ENCODE measurements at places on chromosomes 4 and X.

- peak; percentile 51 for DNase-seq
These were observed 98.4 kb downstream of the ZNF827 start for GRCh38 chr4:145840162-145840768.

GRCh38 chr4:80201252-80202151 lies 4.2 kb downstream of the PRDM8 start:
- no peak for DNase-seq

DNA sequence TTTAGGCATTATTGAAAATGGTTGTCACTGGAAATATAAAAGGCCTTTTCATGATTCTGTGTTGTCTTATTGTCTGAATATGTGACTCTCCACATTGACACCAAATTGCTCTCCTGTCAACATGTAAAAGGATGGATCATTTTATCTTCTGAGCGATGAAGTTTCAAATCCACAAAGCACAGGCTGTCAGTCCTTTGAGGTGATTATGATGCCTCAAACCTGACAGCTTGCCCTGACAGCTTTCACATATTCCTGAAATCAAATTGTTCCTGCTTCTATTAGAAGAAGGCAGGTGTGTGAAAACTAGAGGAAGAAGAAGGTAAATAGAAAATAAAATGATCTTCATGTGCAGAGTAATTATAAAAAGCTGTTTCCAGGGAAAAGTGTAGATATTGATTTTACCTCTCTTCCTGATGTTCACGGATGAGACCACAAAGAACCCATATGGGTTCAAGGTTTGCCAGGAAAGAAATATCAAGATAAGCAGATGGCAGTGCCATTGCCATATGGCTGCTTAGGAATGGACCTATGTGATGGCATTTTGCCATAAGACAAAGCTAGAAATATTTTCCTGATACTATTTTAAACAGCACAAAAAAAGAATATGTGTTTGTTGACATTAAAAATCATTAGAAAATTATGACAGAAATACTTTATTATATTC lies 1006.3 kb upstream of the AGA start:
- no peak for DNase-seq

- DNase-seq, result no peak
These were observed 164.0 kb downstream of the SH3KBP1 start for GRCh38 chrX:19723427-19723826.

- no peak for DNase-seq
These were observed 44.4 kb downstream of the LRBA start for GRCh38 chr4:150970685-150971151.

DNA sequence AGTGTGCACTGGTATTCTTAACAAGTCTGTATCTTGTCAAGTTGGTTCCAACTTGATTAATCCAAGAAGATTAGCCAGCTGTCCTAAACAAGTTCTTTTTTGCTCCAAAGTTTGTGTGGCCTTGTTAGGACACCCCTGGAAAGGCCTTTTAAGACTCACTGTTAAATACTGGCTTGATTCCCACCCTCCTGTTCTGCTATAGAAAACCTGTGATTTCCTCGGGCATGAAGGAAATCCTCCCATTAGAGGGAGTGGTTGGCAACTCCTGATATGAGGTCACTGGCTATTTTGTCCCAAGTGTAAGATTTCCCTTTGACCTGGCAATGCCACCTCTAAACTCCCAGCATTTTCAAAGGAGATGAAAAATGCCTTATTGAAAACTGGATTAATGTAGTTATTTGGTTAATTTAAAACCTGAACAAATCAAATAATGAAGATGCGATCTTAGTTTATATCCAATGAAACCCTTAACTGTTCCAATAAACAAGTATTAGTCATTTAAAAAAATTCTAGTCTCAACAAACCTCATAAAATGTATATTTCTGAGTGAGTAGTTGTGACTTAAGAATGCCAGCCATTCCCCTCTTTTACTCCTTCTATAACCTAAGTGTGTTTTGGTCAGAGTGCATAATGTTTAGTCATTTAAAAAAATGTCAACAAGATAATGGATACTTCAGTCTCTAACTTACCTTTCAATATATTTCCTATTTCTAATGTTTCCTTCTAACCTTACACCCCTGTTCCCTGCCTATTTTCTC lies 94.4 kb downstream of the NPNT start:
- DNase-seq, result peak; percentile 27

DNA sequence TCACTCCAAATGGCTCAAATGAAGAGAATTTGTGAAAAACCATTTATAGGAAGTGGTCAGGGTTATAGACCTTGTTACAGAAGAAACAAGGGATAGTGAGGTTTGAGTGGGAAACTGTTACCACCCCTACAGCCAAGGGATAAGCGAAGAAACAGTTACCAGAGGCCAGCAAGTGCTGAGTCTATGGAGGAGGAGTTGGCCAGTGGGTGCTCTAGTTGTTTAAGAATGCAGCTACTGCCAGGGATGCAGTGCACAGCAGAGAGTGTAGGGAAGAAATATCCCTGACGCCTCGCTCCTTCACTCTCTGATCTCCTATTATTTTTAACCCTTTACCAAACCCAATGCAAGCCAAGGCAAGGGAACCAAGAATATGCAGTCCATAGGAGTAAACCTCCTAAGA lies 15.2 kb upstream of the SYTL4 start:
- no peak for DNase-seq

- DNase-seq, result peak; percentile 5
These were observed 3.7 kb upstream of the NR3C2 start for GRCh38 chr4:148445860-148446330.

GRCh38 chr4:130210864-130211263 lies 1114.9 kb downstream of the C4orf33 start:
- DNase-seq, result peak; percentile 20

DNA sequence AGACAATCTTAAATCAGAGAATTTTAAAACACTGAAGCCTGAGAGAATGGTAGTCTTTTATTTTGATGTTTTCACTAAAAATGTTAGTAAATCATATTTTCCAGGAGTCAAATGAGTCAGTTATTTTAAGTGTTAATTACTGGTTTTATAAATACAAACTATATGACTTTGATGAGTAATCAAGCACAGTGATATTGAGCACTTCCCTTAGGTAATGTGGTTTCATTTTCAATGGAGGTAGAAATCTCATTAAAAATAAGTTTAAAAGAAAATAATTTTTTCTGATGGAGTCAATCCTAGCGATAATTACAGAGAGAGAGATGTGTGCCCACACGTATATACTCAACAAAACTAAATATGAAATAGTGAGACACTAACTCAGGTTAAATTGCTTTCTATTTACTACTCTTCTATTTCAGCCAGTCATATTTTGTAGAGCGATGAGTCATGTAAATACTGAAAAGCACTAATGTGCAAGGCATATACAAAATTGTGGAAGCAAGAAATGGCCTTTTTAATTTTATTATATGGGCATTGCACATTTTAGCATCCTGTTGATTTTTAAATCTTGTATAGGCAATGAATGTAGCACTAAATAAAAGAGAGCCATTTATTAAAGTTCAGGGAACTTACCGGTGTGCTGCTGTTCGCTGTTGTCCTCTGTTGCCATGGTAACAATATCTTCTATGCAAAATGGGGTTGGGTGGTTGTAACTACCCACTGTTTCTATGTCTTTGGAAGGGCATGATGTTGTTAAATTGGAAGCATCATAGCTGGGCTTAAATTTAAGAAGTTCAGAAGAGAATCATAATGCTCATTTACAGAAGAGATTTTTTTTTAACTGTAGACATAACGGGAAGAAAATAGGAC lies 513.7 kb downstream of the TLL1 start:
- DNase-seq, result no peak

GRCh38 chr4:145618210-145618931 lies 814 bp upstream of the MMAA start:
- DNase-seq, result no peak

- peak; percentile 43 for DNase-seq
These were observed 55.7 kb upstream of the PPARGC1A start for GRCh38 chr4:23945451-23946017.

- DNase-seq, result no peak
These were observed 4.9 kb upstream of the HPSE start for GRCh38 chr4:83339573-83339972.

- DNase-seq, result peak; percentile 11
These were observed 1.1 kb upstream of the TMEM164 start for GRCh38 chrX:110001740-110002299.

GRCh38 chr4:5511791-5512190 lies 196.6 kb downstream of the EVC2 start:
- no peak for DNase-seq

DNA sequence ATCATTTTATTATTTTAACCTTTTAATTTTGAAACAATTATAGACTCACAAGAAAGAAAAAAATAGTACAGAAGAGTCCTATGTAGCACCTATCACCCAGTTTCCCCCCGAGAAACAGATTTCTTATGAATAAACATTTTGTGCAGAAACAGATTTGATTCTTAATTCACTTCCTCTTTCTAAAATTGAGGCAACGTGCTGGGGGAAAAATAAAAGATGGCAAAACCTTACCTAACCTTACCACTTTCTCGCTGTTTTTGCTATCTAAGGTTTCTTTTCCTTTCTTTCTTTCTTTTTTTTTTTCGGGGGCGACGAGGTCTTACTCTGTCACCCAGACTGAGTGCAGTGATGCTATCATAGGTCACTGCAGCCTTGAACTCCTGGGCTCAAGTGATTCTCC lies 4.3 kb upstream of the CLNK start:
- DNase-seq, result no peak

DNA sequence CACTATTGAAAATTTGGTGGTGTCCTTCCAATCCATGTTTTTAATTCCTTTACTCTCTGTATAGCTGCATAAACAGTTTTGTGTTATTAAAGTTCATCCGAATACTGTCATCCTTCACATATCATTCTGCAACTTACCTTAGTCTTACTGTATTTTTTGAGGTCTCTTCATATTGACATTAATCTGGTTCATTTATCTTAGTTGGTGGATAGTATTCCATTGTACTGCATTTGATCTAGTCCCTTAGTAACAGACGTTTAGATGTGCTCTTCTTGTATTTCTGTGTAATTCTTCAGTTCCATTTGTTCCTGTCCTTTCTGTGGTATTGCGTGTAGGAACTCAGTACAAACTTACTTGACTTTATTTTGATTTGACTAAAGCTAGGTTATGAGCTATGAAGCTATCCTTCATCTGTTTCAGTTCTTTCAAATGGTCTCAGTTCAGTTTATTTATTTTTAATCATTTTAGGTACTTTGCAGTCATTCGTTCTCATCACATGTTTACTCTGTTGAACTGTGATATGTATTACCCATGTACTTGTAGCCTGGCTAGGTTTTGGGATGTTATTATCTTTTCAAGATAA lies 41.3 kb downstream of the RAPGEF2 start:
- no peak for DNase-seq

DNA sequence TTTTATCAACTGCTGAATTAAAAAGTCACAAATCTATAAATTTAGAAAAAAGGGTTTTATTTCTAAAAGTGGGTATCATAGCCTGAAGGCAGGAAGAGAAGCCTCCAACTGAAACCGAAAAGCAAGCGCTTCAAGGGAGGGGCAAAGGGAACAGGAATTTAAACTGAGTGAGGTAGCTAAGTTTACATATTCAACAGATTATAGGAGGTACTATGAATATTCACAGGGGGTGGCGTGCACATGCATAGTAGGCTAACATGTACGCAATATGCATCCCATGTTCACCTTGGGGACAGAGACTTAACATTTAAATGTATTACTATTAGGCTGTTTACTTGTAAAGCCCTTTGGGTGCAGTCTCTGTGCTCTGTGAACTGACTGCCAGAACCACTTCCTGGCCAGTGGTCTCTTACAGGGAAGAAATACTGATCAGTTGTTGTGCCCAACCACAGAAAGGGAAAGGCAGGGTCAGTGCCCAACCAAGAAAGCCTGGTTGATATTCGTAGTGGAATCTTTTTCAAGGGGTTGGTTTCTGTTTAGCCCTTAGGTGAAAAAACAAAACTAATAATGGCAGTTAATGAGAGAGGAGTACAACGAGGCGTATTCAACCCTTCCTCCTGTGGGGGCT lies 168.7 kb upstream of the GALNTL6 start:
- no peak for DNase-seq

DNA sequence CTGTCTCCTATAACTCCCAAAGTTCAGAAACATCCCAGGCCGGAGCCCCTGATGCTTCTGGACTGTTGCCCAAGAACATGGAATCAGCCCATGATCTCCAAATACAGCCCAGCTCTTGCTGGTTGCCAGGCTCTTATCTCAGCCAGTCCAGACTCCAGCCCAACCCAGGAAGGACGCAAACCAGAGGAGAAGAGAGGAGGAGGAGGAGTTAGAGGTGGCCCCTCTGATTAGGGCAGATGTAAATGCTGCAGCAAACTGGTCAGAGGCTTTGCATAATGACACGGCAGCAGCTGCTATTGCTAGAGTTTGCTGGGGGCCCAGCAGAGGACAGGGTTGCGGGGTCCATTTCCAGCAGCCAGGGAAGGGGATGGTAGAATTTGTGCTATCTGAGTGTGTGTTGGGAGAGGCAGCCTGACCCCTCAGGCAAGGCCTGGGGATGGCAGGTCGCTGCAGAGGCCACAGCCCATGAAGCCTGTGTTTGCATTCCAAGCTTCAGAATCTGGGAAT lies 4.2 kb upstream of the OTUD5 start:
- DNase-seq, result peak; percentile 8

DNA sequence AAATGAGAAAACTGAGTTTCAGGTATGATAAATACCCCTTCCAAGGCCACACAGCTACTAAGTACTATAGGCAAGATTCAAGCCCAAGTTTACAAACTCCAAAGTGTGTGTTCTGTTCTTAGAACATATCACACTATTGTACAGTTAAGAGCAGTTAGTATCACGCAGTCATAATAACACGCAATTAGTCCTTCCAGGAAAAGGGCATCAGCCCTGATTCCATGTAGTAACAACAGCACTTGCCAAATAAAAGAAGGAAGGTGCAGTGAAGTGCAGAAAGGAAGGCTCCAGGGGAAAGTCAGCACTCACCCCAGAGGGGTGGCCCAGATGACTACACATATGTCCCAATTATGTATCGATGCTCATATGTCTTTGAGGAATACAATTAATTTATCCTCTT lies 4.4 kb downstream of the TASL start:
- DNase-seq, result no peak

DNA sequence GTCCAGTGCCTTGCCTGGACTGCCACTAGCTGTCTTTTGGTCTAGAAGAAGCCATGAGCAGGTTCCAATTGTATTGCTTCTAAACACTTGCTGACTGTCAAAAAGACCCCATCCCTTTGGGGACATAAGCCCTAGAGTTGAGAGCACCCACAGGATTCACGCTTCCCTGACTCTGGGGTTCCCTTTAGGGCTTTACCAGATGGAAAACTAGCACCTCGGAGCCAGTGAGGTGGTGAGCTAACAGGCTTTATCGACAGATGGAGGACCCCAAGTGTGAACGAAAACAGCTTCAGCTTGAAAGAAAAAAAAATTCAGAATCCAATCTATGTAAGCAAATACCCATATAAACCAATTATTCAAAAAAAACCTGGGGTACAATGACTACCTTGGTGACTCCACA lies 90.8 kb downstream of the NAA11 start:
- DNase-seq, result no peak

DNA sequence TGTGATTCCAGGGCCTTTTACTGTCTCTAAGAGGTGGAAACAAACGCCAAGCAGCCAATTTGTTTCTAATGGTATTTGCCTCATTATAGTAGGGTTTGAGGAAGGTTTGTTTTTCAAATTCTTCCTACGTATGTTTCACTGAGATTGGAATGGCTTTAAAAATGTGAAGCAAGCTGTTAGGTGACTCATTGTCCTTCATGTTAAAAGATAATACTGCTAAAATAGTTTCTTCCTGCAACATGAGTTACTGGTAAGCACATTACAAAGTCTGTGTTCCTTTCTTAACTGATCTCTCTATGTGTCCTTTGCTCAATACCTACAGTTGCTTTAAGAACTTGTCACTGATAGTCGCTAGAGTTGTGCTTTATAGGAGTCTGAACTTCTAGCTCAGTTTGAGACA lies 1183.9 kb downstream of the RPA4 start:
- DNase-seq, result no peak

GRCh38 chr4:128859887-128860677 lies 50.6 kb downstream of the JADE1 start:
- no peak for DNase-seq

- peak; percentile 61 for DNase-seq
These were observed 39.4 kb downstream of the GEMIN8 start for GRCh38 chrX:13990126-13990800.
